ENCODE measurements at places on chromosomes 2 and 18.
A peak's percentile ranks its signal among the peaks of the same experiment; 100 is the strongest.

DNA sequence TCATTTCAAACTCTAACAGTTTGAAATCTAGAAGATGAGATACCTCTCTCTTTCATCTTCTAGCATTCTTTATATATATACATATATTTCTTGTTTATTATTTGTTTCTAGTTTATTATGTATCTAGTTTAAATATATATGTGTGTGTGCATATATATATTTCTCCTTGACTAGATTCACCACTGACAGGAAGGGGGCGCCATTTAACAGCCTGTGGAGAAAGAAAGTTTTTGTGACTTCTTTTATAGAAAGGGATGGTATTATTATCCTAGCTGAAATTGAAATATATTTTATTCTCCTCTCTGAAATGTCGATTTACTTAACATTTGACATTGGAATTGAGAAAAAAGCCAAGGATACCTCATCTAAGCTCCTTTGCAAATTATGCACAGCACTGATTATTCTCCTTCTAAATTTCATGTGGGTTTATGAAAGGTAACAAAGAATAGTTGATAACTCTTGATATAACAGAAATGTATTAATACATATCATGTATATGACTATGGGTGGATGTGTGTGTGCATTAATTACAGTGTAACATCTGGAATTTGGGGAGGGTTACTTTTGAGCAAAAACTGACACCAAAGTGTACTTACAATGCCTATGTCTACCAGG is 160.7 kb upstream of the NT5C1B start:
- H3K36me3 ChIP-seq: no peaks in the 10 kb centered on the region
- no peaks in the 10 kb centered on the region for H3K27me3 ChIP-seq
- H3K4me3 ChIP-seq: no peak overlapping the region
- H3K27ac ChIP-seq: no peak overlapping the region

- no peaks in the 10 kb centered on the region for H3K36me3 ChIP-seq
- H3K4me1 ChIP-seq: peaks cover 10% of the 10 kb centered on the region
- no peak for DNase-seq
Observed at GRCh38 chr2:20676353-20677215, 9.6 kb downstream of the GDF7 start.

- no peak for DNase-seq
- H3K36me3 ChIP-seq: no peaks in the 10 kb centered on the region
- no peak overlapping the region for H3K4me3 ChIP-seq
- no peaks in the 10 kb centered on the region for H3K27me3 ChIP-seq
Observed at GRCh38 chr2:84016183-84016582, 442.9 kb downstream of the SUCLG1 start.

GRCh38 chr2:170324640-170325046 is 146.7 kb downstream of the MYO3B start:
- H3K4me3 ChIP-seq: no peak overlapping the region
- peak; percentile 48 for DNase-seq
- H3K36me3 ChIP-seq: no peaks in the 10 kb centered on the region
- no peak overlapping the region for H3K27ac ChIP-seq
- peaks cover 1% of the 10 kb centered on the region for H3K4me1 ChIP-seq

DNA sequence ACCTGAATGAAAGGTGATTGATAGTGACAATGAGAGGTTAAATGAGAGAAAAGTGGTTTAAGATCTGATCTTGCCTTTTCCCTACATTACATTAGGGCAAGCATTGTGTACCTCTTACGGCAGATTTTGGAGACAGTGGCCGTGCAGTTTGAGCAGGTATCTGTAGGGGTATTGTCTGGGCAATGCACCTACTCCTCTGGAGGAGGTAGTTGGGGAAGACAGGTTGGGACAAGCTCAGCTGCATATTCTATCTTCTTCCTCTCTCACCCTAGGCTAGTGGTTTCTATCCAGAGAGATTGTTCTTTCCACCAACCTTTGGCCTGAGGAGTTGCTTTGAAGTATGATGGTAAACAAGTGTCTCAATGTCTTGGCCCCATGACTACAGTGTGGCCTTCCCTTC is 323.2 kb downstream of the CYP26B1 start:
- no peak overlapping the region for H3K27ac ChIP-seq
- H3K27me3 ChIP-seq: no peaks in the 10 kb centered on the region
- no peaks in the 10 kb centered on the region for H3K36me3 ChIP-seq
- no peaks in the 10 kb centered on the region for H3K4me1 ChIP-seq
- no peak for DNase-seq

DNA sequence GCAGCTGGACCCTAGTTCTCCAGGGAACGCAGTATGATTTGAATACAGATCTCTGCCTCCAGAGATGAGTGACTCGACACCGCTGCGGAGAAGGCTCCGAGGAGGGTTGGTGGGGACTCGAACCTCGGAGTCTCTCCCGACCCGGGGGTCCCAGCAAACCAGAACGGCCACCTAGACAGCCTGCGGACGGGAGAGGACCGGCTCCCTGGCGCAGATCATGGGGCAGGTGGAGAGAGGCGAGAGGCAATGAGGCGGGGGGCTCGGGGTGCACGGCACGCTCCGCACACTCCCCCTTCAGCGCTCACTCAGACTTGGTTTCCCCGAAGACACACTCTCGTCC is 12.6 kb downstream of the DYSF start:
- H3K4me1 ChIP-seq: peaks cover 4% of the 10 kb centered on the region
- no peak overlapping the region for H3K27ac ChIP-seq
- peaks cover 49% of the 10 kb centered on the region for H3K27me3 ChIP-seq
- no peaks in the 10 kb centered on the region for H3K36me3 ChIP-seq
- no peak for DNase-seq

DNA sequence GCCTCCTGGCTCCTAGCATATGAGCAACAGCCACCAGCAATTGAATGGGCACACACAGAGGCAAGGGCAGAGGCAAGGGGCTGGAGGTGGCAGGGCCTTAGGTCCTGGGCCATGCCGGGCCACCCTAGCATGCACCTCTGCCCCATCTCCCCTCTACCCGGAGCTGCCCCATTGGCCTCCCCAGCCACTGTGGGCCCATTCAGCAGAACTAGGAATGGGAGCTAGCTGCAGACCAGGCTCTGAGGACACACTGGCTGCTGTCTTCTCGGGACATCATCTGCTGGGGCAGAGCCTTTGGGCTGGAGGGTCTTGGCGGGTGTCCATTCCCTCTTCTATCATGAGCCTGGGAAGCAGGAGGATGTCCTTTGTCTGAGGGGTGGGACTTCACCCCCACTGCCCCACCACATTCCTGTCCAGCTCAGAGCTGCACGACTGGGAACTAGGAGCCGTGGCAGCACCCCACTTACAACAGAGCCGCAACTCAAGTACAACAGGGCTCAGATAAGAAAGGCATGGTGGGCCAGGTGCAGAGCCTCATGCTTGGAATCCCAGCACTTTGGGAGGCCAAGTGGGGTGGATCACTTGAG is 800 bp downstream of the VIL1 start:
- H3K4me3 ChIP-seq: no peak overlapping the region
- H3K27ac ChIP-seq: no peak overlapping the region
- H3K36me3 ChIP-seq: no peaks in the 10 kb centered on the region
- no peaks in the 10 kb centered on the region for H3K27me3 ChIP-seq

DNA sequence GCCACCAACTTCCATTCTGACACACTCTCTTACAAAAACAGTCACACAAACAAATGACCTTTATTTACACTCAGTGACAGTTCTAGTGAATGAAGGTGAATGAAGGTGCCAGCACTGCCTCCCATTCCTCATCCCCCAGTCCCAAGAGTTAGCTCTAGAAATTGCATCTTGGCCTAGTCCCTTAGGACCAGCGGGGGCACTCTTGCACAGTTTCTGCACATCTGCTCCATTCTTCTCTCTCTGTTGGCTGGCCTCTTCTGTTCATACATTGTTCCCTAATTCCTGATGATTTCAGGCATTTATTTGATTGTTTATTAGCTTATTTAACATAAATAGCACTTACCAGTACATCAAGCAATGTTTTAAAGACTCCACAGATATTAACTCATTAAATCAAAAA is 30.9 kb downstream of the GAREM1 start:
- no peak for DNase-seq
- no peak overlapping the region for H3K27ac ChIP-seq
- H3K27me3 ChIP-seq: no peaks in the 10 kb centered on the region
- H3K4me3 ChIP-seq: no peak overlapping the region
- H3K4me1 ChIP-seq: peaks cover 2% of the 10 kb centered on the region

DNA sequence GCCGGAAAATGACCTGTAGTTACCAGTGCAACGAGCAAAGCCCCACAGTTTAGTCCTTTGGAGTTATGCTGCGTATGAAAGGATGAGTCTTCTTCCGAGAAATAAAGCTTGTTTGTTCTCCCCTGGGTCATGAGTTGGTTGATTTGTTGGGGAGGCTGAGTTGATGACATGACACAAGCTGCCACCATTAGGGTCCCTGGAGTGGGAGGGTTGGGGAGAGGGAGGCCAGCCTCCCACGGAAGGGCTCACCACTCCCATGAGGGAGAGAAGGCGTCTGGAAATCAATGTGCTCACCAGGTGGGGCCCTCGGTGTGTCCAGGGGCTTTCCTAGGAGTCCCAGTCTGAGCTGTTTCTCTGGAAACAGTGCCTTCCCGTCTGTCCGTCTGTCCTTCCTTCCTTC is 7.4 kb upstream of the DGKD start:
- H3K27me3 ChIP-seq: no peaks in the 10 kb centered on the region
- no peaks in the 10 kb centered on the region for H3K36me3 ChIP-seq
- H3K4me3 ChIP-seq: no peak overlapping the region
- DNase-seq: no peak

- H3K27me3 ChIP-seq: no peaks in the 10 kb centered on the region
- no peak for DNase-seq
- no peak overlapping the region for H3K4me3 ChIP-seq
- H3K27ac ChIP-seq: no peak overlapping the region
- H3K4me1 ChIP-seq: no peaks in the 10 kb centered on the region
- H3K36me3 ChIP-seq: no peaks in the 10 kb centered on the region
Observed at GRCh38 chr2:191543708-191544107, 134.2 kb upstream of the NABP1 start.

GRCh38 chr18:43010611-43011010 is 104.9 kb downstream of the RIT2 start:
- no peaks in the 10 kb centered on the region for H3K36me3 ChIP-seq
- H3K4me1 ChIP-seq: peaks cover 1% of the 10 kb centered on the region
- DNase-seq: no peak

GRCh38 chr18:75472906-75473305 is 45.4 kb upstream of the SMIM21 start:
- no peak for DNase-seq
- H3K4me3 ChIP-seq: no peak overlapping the region
- H3K27me3 ChIP-seq: no peaks in the 10 kb centered on the region
- no peaks in the 10 kb centered on the region for H3K36me3 ChIP-seq
- no peak overlapping the region for H3K27ac ChIP-seq

- no peak overlapping the region for H3K4me3 ChIP-seq
- H3K27me3 ChIP-seq: no peaks in the 10 kb centered on the region
- no peak for DNase-seq
- no peaks in the 10 kb centered on the region for H3K4me1 ChIP-seq
Observed at GRCh38 chr18:51480407-51481261, 283.2 kb upstream of the MEX3C start.

- H3K27ac ChIP-seq: no peak overlapping the region
- no peaks in the 10 kb centered on the region for H3K27me3 ChIP-seq
- H3K4me3 ChIP-seq: no peak overlapping the region
- no peaks in the 10 kb centered on the region for H3K36me3 ChIP-seq
- no peaks in the 10 kb centered on the region for H3K4me1 ChIP-seq
Observed at GRCh38 chr2:212489719-212490346, 48.8 kb downstream of the ERBB4 start.

- H3K4me1 ChIP-seq: no peaks in the 10 kb centered on the region
- H3K36me3 ChIP-seq: no peaks in the 10 kb centered on the region
- no peak for DNase-seq
- no peaks in the 10 kb centered on the region for H3K27me3 ChIP-seq
Observed at GRCh38 chr2:28096421-28096820, 205.9 kb downstream of the BABAM2 start.
